ENCODE measurements at places on chromosomes 7 and 10.

DNA sequence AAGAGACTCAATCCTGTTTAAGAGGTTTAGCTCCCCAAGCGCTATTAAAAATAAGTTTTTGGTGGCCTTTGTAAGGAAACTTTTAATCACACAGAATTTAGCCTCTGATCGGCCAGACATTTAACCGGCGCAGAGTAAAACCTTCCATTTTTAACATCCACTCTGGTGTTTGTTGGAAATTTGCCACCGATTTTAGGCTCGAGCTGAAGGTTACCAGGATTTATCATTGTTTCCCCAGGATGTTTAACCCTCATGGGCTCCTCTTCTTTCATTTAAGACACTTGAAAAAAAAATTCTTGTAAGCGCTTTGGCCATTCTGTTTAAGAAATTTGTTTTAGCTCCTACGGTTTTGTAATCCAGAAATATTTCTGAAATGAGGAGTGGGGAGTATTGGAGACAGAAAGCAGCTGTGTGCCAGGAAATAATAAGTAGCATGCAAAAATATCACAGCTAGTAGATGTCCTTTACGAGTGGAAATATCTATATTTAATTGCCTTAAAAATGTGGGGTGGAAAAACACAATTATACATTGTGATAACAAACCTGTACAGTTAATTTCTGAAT lies 3.4 kb downstream of the NEUROD6 start:
- H3K27ac ChIP-seq: no peak overlapping the region
- DNase-seq: no peak
- H3K36me3 ChIP-seq: no peaks in the 10 kb centered on the region
- peaks cover 3% of the 10 kb centered on the region for H3K4me1 ChIP-seq
- H3K4me3 ChIP-seq: peak overlapping the region; percentile 52

- H3K4me1 ChIP-seq: no peaks in the 10 kb centered on the region
- H3K27ac ChIP-seq: no peak overlapping the region
- DNase-seq: no peak
- H3K36me3 ChIP-seq: no peaks in the 10 kb centered on the region
Measured at GRCh38 chr7:141544831-141545230, 6.4 kb upstream of the AGK start.

DNA sequence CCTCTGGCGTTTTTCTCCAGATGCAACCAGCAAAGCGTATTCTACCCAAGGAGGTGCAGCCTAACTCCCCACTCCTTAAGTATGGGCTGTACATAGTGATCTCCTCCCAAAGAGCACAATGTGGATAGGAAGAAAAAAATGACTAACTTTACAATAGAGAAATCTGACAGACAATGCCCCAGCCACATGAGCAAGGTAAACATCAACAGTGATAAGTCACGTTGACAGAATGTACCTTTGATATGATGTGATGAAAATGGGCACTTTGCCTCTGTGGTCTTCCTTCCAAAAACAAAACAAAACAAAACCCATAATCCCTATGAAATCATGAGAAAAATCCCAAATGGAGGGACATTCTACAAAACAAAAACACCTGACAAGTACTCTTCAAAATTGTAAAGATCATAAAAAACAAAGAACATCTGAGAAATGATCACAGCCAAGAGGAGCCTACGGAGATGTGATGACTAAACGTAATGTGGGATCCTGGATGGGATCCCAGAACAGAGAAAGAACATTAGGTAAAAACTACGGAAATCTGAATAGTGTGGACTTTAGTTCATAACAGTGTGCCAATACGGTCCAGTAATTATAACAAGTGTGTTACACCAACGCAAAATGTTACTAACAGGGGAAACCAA lies 50.6 kb downstream of the ABLIM1 start:
- no peaks in the 10 kb centered on the region for H3K36me3 ChIP-seq
- peaks cover 1% of the 10 kb centered on the region for H3K27me3 ChIP-seq
- no peaks in the 10 kb centered on the region for H3K4me1 ChIP-seq
- DNase-seq: no peak

GRCh38 chr7:29177963-29178600 lies 16.5 kb upstream of the CHN2 start:
- no peaks in the 10 kb centered on the region for H3K4me1 ChIP-seq
- no peak for DNase-seq
- H3K27me3 ChIP-seq: peaks cover 1% of the 10 kb centered on the region
- H3K4me3 ChIP-seq: no peak overlapping the region
- no peak overlapping the region for H3K27ac ChIP-seq
- H3K36me3 ChIP-seq: no peaks in the 10 kb centered on the region

DNA sequence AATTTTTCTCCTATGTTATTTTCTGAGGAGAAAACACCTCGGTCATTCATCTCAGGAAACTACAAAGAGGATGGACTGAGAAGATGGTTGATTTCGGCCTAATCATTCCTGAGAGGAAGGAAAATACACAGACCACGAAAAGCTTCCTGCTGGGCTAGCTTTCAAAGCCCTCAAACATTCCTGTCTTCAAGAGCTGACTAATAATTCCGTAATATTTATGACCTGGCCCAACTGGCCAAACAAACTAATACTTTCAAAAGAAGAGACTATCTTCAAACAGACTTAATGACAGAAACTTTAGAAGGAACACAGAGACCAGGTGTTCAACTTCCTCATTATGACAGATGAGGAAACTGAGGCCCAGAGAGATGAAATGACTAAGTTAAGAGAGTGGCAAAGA lies 215.1 kb upstream of the FRMD4A start:
- H3K27me3 ChIP-seq: peaks cover 16% of the 10 kb centered on the region
- H3K36me3 ChIP-seq: peaks cover 38% of the 10 kb centered on the region
- no peak for DNase-seq
- no peak overlapping the region for H3K4me3 ChIP-seq
- peak overlapping the region; percentile 53 for H3K27ac ChIP-seq

All from endothelial cell (in vitro differentiated cells).